ENCODE measurements at places on chromosomes 1 and 21.

DNA sequence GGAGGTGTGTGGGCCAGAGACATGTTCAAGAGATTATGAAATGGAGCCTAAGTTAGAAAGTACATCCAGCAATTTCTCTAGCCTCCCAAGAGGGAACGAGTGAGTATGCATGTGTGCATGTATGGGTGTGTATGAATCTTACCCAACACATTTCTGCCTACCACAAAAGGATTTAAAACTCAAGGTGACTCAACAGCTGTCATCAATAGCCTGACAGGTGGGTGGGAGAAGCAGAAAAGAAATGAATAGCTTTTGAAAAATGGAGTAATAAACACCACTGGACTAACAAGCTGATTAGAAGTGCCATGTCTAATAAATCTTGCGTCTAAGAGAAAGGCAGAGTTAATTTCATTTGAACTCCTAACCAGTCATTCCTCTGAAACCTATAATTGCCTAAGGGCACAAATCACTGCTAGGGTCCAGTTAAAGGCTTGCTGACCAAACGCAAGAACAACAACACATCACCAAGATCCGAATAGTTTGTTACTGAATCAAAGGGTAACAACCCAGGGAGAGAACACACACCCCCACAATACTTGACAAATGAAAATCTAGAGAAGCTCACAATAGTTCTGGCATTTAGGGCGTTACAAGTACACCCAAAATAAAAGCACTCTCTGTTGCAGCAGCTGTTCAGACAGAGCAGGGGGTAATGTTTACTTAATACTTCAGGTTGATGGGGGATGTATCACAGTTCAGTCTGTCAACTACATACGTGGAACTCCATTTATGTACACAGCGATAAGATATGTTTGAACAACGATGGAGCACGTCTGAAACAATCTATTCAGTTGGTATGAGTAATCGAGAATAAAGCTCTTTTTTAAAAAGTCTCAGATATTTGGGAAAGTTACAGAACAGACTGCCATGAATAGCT lies 1.4 kb downstream of the KIAA0319L start:
- DNase-seq = no peak

DNA sequence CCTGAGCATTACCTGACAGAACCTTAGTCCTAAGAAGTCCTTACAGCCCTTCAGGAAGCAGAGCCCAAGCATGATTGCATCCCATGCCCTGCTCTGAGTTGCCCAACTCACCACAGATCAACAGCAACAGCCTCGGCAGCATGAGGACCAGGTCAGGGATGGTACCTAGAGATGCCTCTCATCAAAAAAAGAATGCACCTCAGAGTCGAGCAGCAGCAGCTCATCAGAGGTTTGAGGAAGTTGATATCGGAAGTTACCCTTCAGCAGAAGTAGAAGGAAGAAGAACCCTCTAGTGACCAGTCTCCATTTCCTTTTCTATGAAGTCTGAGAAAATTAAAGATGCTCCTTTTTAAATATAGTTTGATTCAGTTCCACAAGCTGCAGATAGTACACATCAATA lies at the start of gene FCRL1:
Gene FCRL1 (minus strand): TSS at position 225 of the 400 bp plus-strand sequence. CDS start 83 bp downstream, at position 142.
- DNase-seq = no peak

DNA sequence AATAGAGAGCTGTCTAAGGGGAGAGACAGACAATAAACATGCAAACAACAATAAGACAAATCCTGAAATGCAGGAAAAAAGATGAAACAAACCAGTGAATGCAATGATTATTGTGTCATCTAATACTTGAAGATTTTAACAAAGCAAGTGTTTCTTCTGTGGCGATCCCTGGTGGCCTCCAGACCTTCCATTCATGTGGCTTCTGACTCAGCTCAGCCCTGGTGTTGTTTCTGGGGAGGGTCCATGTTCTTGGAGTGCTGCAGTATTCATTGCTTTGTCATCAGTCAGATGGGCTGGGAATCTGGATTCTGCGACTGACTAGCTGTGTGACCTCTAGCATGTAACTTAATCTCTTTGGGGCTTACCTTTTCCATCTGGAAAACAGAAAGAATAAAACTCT lies 1.5 kb upstream of the C2CD4D start:
- DNase-seq = peak; percentile 56

- DNase-seq = no peak
Measured at GRCh38 chr1:55631509-55631908, 416.3 kb upstream of the USP24 start.

DNA sequence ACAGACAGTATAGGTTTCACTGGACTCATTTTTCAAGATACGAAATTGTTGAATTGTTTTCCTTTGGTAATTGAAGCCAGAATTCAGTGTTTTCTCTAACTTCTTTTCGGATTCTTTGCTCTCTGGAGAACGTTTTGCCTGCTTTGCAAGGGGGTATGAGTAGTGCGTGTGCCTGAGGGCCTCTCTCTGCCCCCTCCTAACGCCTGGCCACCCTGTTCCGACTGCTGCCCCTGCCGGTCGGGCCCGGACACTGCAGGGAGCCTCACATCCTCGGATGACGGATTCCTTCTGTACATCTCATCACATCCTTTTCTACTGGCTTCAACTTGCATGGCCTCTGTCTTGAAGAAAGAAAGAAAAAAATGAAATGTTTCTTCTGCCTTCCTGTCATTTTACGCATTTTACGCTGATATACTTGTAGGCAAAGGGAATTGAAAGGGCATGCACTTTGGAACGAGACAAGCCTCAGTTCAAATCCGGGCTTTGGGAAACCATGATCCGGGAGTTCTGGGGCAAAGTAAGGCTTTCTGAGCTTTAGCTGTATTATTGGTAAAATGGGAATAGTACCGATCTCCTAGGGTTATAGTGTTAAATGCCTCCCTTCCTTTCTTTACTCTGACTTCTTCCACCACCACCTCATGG lies 65.1 kb downstream of the DISC1 start:
- no peak for DNase-seq
